ENCODE measurements at places on chromosomes 1 and 21. TPM values are rescaled to one million over a fixed set of nuclear protein-coding genes. Genes with fewer than 3 reads are reported as not detected.

CYP4A11 gene
- total RNA-seq = not detected

TEX50 gene
- not detected for total RNA-seq

OR10J1 gene
- not detected for total RNA-seq

DNA sequence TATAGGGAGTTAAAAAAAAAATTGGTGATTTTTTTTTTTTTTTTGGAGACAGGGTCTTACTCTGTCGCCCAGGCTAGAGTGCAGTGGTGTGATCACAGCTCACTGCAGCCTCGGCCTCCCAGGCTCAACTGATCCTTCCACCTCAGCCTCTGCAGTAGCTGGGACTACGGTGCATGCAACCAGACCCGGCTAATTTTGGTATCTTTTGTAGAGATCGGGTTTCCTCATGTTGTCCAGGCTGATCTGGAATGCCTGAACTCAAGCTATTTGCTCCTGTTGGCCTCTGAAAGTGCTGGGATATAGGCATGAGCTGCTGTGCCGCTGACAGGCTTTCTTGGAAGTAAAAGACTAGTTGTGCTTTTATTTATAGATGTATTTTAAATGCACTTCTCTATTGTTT lies 3.0 kb downstream of the CDC42 start:
- DNase-seq = no peak

DNA sequence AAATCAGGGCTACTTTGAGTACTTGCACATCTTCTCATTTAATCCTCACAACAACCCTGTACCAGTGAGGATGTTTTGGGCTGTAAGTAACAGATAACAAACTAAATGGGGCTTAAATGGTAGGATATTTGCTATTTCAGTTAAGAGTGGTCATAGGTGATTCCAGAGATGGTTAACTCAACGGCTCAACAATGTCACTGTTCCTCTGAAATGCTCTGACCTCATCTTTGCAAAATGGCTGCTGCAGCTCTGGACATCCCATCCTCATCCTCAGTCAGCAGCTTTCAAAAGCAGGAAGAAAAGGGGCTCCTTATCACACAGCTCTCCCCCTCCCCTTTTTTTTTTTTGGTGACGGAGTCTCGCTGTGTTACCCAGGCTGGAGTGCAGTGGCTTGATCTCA lies 1.5 kb downstream of the LDLRAD2 start:
- no peak for DNase-seq

DNA sequence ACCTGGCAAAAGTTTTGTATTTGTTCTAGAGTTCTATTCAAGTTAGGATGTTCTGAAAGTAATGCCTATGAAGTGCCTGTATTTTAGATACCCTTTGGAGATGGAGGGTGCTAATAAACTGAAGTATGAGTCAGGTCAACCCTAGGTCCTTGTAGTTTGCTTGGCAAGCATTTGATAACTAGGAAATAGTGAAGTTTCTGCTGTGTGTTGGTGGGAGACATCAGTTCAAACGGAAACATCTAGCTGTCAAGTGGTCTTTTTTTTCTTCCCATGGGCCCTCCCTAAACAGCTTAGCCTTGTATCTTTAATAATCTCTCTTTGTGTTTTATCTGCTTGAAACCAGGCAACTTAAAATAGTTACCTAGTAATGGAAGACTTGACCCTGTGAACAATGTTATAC lies 4.5 kb downstream of the MRPS6 start:
- DNase-seq = no peak

DNA sequence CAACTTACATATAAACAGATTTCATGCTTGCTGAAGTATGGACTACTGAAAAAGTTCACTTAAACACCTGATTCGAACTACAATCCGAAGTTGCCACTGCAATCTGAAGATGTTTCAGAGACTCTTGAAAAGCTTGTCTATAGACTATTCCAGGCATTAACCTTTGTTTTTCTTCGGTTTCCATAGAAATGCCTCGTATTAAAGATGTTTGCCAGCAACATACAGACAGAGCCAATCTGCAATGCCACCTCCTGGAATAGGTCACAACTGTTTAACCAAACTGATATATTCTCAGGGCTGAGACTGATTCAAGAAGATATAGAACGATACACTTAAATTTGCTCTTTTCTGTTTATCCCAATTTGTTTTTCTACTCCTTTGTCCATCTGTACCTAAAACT lies 28.9 kb upstream of the DMRTB1 start:
- DNase-seq = no peak

DNA sequence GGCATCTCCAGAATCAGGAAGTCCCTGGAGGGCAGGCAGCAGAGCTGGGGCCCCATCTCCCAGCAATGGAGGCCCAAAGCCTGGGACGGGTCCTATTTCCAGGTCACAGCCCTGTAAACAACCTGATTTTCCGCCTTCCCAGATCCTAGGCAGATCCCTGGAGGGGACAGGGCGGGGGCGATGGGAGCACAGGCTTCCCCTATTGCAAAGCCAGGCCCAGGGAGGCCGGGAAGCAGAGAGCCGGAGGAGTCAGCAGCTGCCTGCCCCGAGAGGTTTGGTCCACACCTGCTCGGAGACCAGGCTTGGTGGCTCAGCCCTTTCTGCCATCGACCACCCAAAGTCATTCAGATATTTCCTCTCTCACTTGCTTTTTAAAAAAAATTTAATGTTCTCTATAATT lies 29.2 kb downstream of the CASZ1 start:
- DNase-seq = no peak

GRCh38 chr1:167119696-167120095 lies 25.8 kb downstream of the STYXL2 start:
- no peak for DNase-seq

- no peak for DNase-seq
Observed at GRCh38 chr1:213714645-213715044, 273.1 kb upstream of the PROX1 start.

Data from mucosa of descending colon (tissue), 3 donors.